Activated T-helper 1 cell treated with Interleukin-2 at 50 U/mL for 16 hours (primary cell): ENCODE measurements at places on chromosomes 12 and 14.

- peak; percentile 29 for DNase-seq
Measured at GRCh38 chr14:24710403-24711112, 76.6 kb upstream of the GZMB start.

DNA sequence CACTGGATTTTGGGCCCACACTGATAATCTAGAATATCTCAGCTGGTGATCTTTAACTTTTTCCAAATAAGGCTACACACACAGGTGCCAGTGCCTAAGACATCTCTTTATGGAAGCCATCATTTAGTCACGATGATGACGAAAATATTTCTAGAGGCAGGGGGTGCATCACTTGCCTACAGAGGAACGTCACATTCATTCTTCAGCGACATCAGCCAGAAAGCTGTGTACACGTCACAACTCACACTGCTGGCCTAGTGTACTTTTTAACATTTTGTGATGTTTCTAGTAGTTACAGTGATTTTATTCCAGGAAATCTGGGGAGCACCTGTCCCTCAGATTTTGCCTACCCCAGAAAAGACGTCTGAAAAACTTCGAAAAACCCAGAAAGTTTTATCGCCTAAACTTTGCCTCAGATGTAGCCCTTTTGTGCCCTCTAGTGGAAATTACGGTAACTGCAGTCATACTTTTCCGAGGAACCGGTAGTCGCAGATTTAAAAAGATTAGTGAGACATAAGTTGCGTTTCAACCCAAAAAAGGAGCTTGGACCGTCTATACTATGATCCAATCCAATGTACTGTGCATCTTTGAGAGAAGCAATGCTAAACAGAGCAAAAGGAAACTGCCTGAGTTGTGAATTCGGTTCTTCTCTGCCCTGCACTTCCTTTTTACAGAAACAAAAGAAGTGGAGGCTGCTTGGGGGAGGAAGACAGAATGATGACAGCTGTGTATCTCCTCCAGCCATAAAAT is 64.3 kb upstream of the STON2 start:
- peak; percentile 22 for DNase-seq

- DNase-seq, result no peak
Measured at GRCh38 chr12:25254271-25254880, 3.6 kb upstream of the KRAS start.

DNA sequence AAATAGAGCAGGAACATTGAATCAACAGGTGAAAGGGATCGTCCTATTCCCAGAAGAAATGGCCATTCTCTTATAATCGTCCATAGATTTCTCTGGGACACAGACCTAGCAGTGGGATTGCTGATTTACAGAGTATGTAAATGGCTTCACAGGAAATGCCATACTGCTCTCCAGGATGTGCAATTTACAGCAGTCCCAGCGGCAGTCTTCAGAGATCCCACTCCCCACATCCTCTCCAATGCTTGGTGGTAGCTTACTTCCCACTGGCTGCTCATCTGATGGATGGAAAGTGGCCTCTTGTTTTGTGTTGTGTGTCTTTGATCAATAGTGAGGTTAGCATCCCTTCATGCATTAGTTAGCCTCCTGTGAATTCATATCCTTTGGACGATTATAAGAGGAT is 58.1 kb upstream of the PRMT8 start:
- no peak for DNase-seq

GRCh38 chr12:14884458-14884878 is 1.2 kb downstream of the MGP start:
- DNase-seq, result peak; percentile 68

DNA sequence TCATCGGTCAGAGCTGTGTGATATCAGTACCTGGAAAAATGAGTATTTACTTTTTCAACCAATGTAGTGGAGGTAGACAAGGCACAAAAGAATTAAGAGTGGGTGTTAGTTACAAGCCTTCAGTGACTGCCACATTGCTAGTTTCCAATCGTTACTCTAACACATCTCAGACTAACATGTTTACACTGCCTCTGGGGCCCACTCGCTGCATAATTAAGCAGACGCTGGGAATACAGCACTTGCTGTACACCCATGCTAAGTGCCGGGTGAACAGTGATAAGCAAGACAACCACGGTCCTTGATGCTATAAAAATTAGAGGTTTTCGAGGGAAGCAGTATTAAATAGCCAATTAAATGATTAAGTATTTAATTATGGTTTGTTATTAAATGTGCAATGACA is 1147.6 kb downstream of the AACS start:
- no peak for DNase-seq
